ENCODE measurements at places on chromosomes 11 and 22.

- DNase-seq: no peak
Measured at GRCh38 chr11:78838417-78838816, 263.8 kb upstream of the NARS2 start.

GRCh38 chr11:73143126-73143838 lies 1.2 kb upstream of the FCHSD2 start:
- peak; percentile 54 for DNase-seq

- no peak for DNase-seq
Measured at GRCh38 chr22:44931077-44931540, 78.7 kb downstream of the PHF21B start.

GRCh38 chr22:39208013-39208680 lies 36.6 kb downstream of the PDGFB start:
- no peak for DNase-seq

DNA sequence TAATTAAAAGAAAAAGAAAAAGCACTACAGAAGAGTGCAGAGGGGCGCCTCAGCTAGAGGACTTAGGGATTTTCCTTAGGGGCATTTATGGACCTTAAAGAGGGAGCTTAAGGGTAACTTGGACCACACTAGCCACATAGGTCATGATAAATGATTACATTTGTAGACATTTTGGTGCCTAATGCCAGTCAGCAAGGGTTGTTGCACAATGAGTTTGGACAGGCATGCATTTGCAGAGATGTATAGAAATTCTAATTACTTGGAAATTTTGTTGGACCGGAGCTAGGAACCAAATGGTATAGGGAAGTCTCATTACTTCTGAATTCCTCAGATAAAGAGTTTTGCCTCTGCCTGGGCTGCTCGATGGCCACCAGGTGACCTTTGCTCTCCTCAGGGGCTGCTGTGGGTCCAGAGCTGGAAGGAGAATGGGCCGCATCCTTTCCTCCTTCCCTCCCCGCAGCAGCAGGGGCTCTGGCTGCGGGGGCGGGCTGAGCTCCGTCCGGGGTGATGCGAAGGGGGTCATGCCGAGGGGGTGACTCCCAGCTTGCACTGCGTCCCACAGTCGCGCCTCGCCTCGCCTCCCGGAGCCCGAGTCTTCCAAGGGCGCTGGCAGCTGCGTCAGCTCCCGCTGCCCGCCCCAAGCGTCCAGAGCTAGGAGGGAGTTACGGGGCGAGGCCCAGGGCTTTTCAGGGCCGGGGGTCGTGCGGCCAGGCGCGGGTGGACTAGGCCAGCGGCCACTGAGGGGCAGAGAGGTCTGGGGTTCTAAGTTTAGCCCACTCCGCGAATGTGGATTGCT lies 20.3 kb upstream of the MALAT1 start:
- DNase-seq: peak; percentile 64

GRCh38 chr11:26608507-26609146 lies 36.6 kb upstream of the MUC15 start:
- DNase-seq: no peak

GRCh38 chr11:88324562-88325345 lies 12.8 kb downstream of the CTSC start:
- no peak for DNase-seq

DNA sequence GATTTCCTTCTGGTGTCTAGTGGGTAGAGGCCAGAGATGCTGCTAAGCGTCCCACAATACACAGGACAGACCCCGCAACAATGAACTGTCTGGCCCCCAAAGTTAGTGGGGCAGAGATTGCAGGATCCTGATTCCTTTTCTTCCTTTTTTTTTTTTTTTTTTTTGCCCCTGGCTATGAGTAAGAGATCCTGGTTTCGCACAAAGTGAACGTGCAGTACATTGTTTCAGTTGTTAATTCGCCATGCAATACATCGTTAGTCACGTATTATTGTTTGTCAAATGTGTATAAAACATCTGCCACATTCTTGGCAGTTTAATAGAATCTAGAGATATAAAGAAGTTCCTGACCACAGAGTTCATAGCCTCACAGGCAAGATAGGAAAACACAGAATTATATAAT lies 20.2 kb downstream of the ST3GAL4 start:
- DNase-seq: no peak

GRCh38 chr11:80872116-80872728 lies 1431.4 kb upstream of the TENM4 start:
- no peak for DNase-seq

DNA sequence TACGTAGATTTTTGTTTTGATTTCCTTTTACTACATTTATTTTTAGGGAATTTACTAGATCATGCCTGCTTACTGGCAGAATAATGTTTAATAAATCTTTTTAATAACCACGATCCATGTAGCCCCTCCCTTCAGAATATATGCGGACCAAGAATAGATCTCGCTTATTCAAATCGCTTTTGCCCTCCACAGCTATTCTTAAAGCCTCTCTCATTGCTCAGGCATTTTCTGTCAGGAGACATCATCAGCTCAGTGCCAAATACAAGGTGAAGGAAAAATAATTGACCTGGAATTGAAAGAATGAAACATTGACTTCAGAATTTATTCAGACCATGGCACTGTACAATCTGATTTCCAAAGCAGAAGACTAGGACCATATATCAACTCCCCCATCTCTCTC lies 10.0 kb upstream of the JAML start:
- no peak for DNase-seq

GRCh38 chr11:33187998-33188722 lies 26.9 kb upstream of the CSTF3 start:
- DNase-seq: no peak

- no peak for DNase-seq
Measured at GRCh38 chr22:38034278-38034882, 22.8 kb upstream of the PICK1 start.
